OCI-M1 (cell line): ENCODE measurements at places on chromosomes 7 and 10.

DNA sequence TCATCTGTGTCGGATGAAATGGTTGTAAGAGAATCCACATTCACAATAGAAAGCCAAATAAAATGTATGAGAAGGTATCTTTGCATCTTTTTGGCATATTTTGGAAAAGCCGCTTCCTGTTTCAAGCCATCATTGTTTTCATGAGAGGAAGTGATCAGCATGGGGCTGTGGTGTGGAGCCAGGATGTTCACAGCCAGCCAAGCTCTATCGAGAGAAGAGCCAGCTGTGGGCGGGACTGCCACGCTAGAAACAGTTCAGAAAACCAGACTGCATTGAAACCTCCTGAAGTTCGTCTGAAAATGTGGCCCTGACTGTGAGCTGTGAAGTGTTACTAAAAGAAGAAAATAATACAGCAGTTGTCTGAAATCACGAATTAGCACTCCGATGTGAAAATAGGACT lies 21.2 kb upstream of the NPS start:
- no peak for DNase-seq

GRCh38 chr7:68529221-68529620 lies 1069.1 kb upstream of the AUTS2 start:
- peak; percentile 23 for DNase-seq

DNA sequence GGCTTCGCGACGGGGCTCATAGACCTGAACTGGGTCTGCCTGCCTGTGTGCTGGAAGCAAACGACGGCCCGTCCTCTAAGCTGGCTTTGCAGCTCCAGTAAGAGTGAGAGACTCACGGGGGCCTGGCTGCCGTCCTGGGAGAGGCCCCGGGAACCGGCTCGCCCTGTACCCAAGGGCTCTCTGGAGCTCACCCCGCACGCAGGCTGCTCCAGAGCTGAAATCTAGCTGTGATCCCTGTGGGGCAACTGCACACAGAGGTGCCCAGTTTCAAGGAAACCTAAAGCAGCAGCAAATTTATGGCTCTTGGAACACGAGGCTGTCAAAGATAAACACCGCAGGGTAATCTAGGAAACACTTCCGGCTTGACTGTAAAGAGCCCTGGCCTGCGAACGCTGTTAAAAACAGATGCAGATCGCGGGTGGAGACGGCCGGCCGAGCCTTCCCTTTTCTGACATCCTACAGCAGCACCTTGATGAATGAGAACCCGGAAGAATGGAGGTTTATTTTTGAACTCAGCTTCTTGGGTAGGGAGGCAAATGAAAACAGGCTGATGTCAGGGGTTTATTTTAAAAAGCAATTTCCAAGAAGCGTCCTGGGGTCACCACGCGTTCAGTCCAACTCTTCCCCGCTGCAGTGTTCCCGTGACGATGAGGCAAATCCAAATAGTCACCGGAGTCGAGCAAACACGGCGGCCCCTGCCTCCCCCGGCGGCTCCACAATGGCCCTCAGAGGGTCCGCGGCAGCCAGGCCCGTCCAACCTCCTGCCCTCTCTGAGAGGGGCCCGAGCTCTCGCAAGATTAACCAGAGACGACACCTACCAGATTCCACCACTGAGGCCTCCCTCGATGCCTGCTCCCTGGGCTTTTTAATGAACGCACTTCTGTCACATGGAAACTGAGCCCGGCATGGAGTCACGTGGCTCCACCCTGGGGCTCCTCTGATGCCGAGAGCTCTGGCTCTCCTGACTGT lies 29.6 kb downstream of the AMZ1 start:
- peak; percentile 53 for DNase-seq

GRCh38 chr7:1800902-1801301 lies 130.8 kb downstream of the ELFN1 start:
- no peak for DNase-seq

GRCh38 chr7:149716007-149716931 lies 57.1 kb downstream of the ZNF467 start:
- peak; percentile 2 for DNase-seq

DNA sequence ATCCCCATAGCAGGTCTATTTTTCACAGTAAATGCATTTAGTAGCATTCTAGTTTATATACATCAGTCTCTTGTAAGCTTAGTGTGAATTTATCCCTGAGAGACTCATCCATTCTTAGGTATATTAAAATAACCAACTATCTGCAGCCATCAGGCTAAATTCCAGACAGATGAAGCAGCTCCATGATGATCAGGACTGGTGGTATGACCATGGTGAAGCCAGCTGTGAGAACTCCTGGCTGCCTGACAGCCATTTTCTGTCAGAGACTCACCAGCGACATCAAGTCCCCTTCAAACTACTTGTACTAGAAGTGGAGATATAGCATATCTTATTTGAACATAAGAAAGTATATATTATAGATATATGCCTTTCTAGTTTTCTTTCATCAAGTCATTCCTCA lies 70.3 kb upstream of the GSDME start:
- DNase-seq = no peak

DNA sequence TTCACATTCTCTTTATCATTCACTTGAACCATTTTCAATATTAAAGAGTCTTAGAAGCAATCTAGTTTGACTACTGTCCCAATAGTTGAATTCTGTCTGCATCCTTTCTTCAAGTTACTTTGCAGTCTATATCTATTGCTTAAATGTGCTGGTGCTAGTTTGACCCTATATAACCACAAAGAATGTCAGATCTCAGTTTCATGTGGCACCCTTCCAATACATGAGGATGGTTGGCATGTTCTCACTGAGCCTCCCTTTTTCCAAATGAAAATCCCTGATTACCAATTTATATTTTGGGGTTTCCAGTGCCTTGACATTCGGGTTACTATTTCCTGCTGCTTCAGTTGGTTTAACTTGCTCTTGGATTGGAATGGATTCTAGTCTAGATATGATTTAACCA lies 292.7 kb downstream of the EXOC4 start:
- no peak for DNase-seq

GRCh38 chr10:129864601-129865126 lies 99.4 kb downstream of the EBF3 start:
- no peak for DNase-seq

DNA sequence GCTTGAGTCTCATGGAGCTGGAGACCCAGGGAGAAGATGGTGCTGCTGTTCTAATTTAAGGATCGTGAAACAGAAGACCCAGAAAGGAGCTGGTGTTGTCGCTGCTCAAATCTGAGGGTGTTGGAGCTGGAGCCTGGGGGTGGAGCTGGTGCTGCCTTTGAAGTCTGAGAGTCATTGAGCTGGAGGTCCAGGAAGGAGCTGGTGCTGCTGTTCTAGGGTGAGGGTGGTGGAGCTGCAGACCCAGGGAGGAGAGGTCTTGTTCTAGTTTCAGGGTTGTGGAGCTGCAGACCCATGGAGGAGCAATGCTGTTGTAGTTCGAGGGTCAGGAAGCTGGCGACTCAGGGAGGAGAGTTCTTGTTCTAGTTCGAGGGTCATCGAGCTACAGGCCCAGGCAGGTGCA lies 84.1 kb upstream of the ZNF479 start:
- no peak for DNase-seq

DNA sequence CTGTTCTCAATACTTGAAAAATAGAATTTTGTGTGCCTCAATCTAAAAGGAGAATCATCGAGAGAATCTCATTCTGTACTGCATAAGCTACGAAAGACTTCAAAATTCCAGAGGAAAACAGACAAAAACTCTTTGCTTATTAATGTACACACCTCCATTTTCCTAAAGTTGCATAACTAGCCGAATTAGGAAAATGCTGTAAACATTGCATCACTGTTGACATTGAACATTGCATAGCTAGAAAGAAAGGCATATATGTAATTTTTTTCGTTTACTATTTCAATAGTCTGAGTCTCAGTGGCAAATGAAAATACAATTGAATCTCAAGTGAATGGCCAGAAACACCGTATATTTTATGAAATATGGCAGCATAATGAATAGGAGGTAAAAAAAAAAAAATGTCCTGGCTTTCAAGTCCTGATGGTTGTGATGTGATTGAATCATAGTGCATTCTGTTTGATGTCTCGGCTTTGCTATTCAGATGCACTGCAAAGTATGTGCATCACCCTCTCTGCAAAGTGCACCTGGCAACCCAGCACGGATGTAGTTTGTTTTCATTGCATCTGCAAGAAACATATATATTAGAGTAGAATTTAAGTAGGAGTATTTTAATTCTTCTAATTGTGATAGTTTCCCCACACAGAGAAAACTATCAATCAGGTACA lies 196.7 kb downstream of the VTI1A start:
- DNase-seq = no peak

DNA sequence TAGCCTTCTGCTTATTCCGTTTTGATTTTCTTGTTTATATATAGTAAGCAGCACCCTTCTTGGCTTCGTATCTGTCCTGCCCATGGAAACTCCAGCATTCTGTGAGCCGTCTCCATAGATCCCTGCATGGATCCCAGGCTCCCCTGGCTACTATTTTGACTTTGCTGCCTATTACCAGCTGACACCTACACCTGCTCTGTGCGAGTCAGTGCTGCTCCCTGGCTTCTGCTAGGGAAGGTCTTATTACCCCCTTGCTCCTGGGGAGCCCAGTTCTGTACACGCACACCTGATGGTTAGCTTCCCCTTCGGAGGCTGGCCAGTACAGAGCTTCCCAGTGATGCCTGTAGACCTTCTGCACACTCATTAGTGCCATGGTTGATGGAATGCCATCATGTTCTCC lies 35.4 kb downstream of the NACAD start:
- no peak for DNase-seq

DNA sequence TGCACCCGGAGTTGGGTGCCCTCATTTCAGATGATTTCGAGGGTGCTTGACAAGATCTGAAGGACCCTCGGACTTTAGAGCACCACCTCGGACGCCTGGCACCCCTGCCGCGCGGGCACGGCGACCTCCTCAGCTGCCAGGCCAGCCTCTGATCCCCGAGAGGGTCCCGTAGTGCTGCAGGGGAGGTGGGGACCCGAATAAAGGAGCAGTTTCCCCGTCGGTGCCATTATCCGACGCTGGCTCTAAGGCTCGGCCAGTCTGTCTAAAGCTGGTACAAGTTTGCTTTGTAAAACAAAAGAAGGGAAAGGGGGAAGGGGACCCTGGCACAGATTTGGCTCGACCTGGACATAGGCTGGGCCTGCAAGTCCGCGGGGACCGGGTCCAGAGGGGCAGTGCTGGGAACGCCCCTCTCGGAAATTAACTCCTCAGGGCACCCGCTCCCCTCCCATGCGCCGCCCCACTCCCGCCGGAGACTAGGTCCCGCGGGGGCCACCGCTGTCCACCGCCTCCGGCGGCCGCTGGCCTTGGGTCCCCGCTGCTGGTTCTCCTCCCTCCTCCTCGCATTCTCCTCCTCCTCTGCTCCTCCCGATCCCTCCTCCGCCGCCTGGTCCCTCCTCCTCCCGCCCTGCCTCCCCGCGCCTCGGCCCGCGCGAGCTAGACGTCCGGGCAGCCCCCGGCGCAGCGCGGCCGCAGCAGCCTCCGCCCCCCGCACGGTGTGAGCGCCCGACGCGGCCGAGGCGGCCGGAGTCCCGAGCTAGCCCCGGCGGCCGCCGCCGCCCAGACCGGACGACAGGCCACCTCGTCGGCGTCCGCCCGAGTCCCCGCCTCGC lies at the start of gene EGFR:
EGFR (plus strand) TSS at position 657 of the 830 bp plus-strand sequence. CDS start 261 bp downstream, outside the sequence.
- no peak for DNase-seq

GRCh38 chr7:106220307-106220706 lies 64.5 kb downstream of the NAMPT start:
- DNase-seq = no peak

GRCh38 chr10:94287336-94287735 lies 75.4 kb downstream of the NOC3L start:
- no peak for DNase-seq

DNA sequence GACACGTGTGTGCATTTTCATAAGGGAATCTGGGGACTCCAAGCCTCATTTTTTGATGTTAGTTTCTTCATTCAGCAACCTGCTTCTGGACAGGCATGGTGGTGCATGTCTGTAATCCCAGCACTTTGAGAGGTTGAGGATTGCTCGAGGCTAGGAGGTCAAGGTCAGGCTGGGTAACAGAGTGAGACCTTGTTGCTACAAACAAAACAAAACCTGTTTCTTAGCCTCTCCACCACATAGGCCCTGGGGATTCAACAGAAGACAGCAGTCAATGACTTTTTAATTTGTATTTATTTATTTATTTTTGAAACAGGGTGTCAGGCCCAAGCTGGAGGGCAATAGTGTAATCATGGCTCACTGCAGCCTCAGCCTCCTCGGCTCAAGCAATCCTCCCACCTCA lies 6.9 kb upstream of the CYTH3 start:
- no peak for DNase-seq

DNA sequence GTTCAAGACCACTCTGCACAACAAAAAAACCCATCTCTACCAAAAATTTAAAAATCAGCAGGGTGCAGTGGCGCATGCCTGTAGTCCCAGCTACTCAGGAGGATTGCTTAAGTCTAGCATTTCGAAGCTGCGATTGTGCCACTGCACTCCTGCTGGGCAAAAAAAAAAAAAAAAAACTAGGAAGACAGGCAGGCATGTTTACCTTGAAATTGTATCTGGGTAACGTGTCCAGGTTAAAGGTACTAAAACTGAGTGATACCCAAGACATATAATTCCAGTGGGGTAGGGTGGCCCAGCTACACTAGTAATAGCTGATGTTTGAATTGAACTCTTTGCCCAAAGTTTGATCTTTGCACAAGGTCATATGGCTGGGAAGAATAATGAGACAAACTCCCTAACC lies 16.2 kb downstream of the GHITM start:
- DNase-seq = no peak

DNA sequence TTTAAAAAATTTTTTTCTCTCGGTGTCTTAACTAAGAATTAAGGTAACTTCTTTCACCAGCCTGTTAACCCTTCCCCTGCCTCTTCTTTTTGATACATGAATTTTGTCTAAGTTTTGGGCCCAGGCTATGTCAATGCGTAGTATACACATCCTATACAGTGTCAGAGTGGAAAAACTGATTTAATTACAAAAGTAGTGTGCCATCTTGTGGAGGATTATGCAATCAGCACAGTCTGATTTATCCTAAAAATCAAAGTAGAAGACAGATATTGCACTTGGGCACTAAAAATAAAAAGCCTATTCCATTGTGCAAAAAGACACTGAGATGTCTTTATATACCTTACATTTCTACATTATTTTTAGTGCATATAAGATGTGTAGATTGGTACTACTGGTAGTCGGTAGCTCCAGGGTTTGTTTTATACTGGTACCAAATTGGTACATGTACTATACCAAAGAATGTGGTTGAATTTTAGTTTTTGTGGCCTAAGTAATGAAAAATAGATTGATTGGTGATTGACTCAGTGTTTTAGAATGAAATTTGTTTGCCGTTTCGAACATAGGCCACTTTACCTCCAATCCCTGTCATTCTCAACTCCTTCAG lies 96.6 kb downstream of the MKLN1 start:
- DNase-seq = peak; percentile 62

- peak; percentile 38 for DNase-seq
Measured at GRCh38 chr7:28179120-28180030, 1.2 kb downstream of the JAZF1 start.

DNA sequence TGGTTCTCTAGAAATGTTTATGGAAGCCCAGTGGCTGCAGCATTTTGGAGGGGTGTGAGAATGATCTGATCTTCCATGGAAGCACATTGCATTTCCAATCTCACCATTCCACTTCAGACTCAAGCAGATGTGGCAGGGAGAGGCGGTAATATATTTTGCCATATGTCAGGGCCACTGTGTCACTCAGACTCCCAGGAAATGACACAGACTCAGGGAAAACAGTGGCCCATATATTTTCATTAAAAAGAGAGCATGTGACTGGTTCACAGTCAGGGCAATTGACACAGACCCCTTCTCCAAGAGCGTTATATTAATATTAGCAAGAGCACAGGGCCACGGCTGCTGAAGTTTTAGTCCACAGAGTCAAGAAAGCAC lies 149.3 kb upstream of the NRP1 start:
- no peak for DNase-seq
